Left ventricle myocardium superior (tissue), 1 donor: ENCODE measurements at places on chromosomes 2 and 18. TPM values are rescaled to one million over a fixed set of nuclear protein-coding genes. Genes with fewer than 3 reads are reported as not detected.

Gene FNDC4
- total RNA-seq, result 1.8 TPM

DNA sequence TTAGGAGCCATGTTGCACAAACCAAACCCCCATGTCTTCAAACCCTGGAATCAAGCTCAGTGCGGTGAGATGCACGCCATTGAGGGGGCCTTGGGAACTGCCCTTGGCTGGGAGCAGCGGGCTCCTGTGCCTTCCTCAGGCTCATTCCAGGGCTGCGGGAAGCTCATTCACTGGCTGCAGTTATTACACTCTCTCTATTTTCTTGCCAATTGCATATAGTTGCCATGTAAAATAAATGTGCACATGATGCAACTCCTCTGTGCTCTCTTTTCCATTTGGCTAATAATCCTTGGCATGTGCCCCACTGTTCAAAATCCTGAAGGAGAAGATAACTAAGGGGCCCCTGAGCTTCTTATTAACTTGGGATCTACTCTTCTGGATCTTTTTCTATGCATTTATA lies 74.7 kb downstream of the KCTD1 start:
- DNase-seq, result no peak

- DNase-seq, result no peak
Measured at GRCh38 chr2:45670646-45671045, 19.2 kb downstream of the PRKCE start.

Gene IL36G
- total RNA-seq, result not detected

DNA sequence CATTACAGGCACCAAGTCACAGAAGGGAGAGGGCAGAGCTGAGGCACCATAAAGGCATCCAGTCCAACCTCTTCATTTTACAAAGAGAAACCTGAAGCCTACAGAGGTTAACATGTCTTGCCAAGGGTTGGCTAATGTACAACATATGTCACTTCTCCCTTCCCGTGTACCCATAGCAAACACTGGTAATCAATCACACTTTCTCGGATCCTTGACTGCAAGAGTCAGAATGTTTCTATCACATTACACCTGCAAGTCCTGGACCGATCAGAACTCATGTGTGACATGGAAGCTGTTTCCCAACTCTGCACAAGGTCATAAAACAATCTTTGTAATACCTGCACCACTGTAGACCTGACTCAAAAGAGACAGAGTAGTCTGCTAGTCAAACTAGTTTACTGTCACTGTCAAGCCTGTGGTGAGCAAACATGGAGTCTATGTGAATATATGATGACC lies 6.0 kb downstream of the ANKRD44 start:
- no peak for DNase-seq
